ENCODE measurements at places on chromosomes 2 and 18.

GRCh38 chr2:182245963-182246362 is 180.9 kb downstream of the PDE1A start:
- DNase-seq, result no peak

GRCh38 chr18:45567123-45567522 is 48.2 kb upstream of the SLC14A2 start:
- no peak for DNase-seq

GRCh38 chr2:195352581-195352980 is 304.4 kb upstream of the SLC39A10 start:
- DNase-seq, result no peak

GRCh38 chr2:241931976-241932898 is 62.7 kb downstream of the RTP5 start:
- no peak for DNase-seq

- DNase-seq, result no peak
Measured at GRCh38 chr2:184920451-184920965, 322.2 kb downstream of the ZNF804A start.

- DNase-seq, result no peak
Measured at GRCh38 chr18:68757126-68757525, 40.8 kb upstream of the CCDC102B start.

DNA sequence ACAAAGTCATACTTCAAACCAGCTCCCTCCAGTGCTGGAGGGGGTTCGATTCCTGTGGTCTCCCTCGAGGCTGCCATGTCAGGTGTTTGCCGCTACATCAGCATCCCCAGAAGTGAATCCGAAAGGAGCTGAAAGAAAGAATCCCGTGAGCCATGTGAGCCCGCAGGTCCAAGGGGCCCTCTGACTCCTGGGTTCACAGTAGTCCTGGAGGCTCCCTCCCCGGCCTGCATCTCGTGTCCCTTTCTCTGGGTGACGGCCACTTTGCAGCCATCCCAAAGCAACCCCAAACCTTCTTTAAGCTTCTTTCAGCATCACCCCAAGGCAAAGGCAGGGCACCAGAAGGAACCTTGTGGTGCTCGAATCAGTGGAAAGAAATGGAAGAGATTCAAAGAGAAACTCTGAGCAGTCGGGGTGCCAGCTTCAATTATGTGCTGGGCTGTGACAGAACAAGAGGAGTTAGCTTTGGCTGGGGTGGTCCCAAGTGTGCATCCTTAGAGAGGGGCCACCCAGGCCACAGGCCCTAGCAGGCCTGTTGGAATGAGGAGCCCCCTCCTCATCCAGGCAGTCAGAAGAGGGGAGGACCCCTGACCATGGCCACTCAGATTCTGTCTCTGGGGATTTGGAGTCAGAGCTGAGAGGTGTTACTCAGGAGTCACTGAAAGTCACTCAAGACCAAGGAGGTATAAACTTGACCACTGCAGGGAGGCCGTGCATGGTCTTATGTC is 59.7 kb downstream of the CIB4 start:
- DNase-seq, result no peak
